Naive B cell (primary cell): ENCODE measurements at places on chromosomes 1 and 21. TPM values are rescaled to one million over a fixed set of nuclear protein-coding genes. Genes with fewer than 3 reads are reported as not detected.

GRCh38 chr1:116904791-116905320 is 4.9 kb upstream of the PTGFRN start:
- H3K36me3 ChIP-seq, result no peaks in the 10 kb centered on the region
- H3K27me3 ChIP-seq, result peaks cover 50% of the 10 kb centered on the region
- H3K27ac ChIP-seq, result no peak overlapping the region
- H3K4me1 ChIP-seq, result peaks cover 6% of the 10 kb centered on the region
- no peak overlapping the region for H3K4me3 ChIP-seq

DNA sequence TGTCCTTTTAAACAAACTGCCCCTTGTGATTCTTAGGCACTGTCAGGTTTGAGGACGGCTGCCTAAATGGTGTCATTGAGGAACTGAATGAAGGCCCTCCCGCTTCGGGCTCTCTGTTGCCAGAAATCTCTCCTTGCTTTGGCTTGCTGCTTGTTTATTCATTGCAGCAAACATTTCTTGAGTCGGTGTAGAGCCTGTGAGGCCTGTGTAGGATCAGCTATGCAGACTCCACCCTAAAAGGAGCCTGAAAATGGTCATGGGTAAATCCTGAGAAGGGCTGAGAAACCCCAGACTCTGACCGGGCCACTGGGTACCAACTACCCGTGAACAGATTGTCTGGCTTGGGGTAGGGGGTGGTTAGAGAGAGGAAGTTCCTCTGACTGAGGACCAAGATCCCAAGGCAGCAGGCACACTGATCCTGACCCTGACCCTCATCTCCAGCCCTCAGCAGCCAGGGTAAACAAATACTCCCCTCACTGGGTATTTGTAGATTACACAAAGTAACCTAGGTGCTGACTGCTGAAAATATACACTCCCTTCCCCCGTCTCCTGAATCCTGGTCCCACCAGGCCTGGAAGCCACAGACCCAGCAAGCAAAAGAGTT is 3.1 kb downstream of the IL6R start:
- H3K27me3 ChIP-seq, result no peaks in the 10 kb centered on the region
- peak overlapping the region; percentile 93 for H3K4me3 ChIP-seq
- peaks cover 64% of the 10 kb centered on the region for H3K4me1 ChIP-seq

DNA sequence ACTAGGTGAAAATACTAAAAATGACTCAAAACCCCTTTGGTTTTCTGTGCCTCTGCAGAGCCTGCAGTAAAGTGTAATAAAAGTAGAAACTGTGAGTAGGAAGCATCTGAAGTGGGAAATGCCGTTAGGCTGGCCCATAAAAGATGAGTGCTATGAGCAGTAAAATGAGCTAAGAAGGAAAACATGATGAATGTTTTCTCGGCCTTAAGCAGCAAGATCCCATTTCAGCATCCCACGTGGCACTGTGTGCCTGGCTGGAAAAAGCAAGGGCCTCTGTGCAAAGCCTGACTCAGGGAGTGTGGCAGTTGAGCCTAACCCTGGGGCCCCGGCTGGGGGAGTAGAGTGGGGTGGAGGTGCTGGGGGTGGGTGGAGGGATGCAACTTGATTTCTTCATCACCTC is 109.5 kb downstream of the TBX15 start:
- H3K27ac ChIP-seq, result no peak overlapping the region
- H3K4me1 ChIP-seq, result no peaks in the 10 kb centered on the region
- H3K36me3 ChIP-seq, result no peaks in the 10 kb centered on the region
- peaks cover under 1% of the 10 kb centered on the region for H3K27me3 ChIP-seq
- no peak overlapping the region for H3K4me3 ChIP-seq

- no peak for DNase-seq
- no peaks in the 10 kb centered on the region for H3K4me1 ChIP-seq
- no peak overlapping the region for H3K27ac ChIP-seq
Measured at GRCh38 chr1:56496158-56496557, 83.2 kb downstream of the PLPP3 start.

GRCh38 chr1:182603646-182604174 is 479 bp downstream of the RGS16 start:
- H3K4me1 ChIP-seq, result peaks cover 25% of the 10 kb centered on the region
- H3K27ac ChIP-seq, result peak overlapping the region; percentile 76
- peak overlapping the region; percentile 88 for H3K4me3 ChIP-seq
- no peaks in the 10 kb centered on the region for H3K27me3 ChIP-seq
- DNase-seq, result no peak
- no peaks in the 10 kb centered on the region for H3K36me3 ChIP-seq

DNA sequence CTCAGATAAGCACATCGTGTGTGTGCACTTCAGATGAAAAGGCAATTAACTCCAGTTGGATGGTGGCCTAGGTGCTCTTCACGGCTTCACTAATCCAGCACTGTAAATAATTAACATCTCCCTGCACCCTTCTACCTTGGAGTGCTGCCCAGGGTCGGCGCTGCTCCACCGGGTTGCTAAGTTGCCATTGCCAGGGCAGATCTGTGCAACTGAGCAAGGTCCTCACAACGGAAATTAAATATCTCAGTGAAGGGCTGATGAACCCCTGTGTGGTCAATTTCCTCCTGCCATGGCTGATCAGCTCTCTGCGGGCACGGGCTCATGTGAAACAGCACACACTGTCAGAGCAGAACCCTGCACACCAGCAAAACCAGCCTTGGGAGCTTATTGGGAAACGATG is 63.2 kb downstream of the SYDE2 start:
- no peak for DNase-seq
- no peaks in the 10 kb centered on the region for H3K36me3 ChIP-seq
- H3K4me3 ChIP-seq, result no peak overlapping the region
- no peak overlapping the region for H3K27ac ChIP-seq
- H3K27me3 ChIP-seq, result peaks cover 7% of the 10 kb centered on the region
- H3K4me1 ChIP-seq, result no peaks in the 10 kb centered on the region

DNA sequence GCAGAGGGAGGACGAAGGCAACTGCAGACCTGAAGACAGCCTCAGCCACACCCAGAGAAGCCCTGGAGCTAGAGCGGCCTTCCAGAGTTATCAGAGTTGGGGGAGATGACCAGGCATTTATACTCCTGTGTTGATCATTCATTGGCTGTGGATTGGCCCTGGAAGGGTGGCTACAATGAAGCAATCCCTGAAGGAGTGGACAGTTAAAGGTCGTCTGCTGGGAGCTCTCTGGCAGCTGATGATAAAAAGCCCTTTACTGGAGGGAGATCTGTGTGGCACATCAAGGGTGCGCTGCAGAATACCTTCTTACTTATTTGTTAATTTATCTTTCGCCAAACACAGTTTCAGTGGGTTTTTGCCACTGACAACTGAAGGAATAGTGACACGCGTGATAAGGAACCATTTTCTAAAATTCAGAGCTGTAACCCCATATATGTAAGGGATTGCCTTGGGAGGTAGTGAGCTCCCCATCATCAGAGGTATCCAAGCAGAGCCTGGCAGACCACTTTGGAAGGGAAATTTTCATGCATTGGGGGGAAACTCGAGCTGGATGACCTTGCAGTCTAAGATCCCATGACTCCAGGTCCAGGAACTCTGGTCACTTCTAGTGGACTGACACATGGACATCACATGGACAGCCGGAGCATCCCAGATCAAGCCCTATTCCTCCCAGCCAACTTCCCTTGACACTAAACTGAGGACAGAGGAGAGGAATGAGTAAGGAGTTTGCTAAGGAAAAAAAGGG is 126.4 kb upstream of the GADD45A start:
- no peak overlapping the region for H3K27ac ChIP-seq
- H3K4me1 ChIP-seq, result no peaks in the 10 kb centered on the region
- H3K27me3 ChIP-seq, result peaks cover 9% of the 10 kb centered on the region

DNA sequence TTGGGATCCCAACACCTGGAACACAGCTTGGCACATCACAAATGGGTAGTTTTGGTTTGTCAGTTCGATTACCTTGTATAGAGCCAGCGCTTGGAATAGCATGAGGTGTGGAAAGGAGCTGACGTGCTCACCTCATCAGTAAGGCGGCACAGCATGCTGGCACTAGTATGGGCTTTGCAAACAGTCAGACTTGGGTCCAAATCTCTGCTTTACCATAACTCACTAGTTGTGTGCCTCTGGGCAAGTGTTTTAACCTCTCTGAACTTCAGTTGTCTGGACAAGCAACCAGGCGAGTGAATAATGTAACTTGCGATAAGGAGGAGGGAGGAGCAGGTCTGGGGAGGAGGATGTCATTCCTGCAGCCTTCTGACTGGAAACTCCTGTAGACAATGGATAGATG is 26.3 kb upstream of the NEK2 start:
- peaks cover 18% of the 10 kb centered on the region for H3K4me1 ChIP-seq
- H3K27me3 ChIP-seq, result peaks cover 22% of the 10 kb centered on the region
- no peak overlapping the region for H3K27ac ChIP-seq

GRCh38 chr1:192939440-192939839 is 119.7 kb downstream of the UCHL5 start:
- H3K27me3 ChIP-seq, result no peaks in the 10 kb centered on the region
- no peaks in the 10 kb centered on the region for H3K4me1 ChIP-seq
- H3K4me3 ChIP-seq, result no peak overlapping the region
- H3K36me3 ChIP-seq, result peaks cover 5% of the 10 kb centered on the region

- H3K27me3 ChIP-seq, result no peaks in the 10 kb centered on the region
- H3K4me3 ChIP-seq, result no peak overlapping the region
- DNase-seq, result no peak
- H3K4me1 ChIP-seq, result no peaks in the 10 kb centered on the region
- H3K36me3 ChIP-seq, result no peaks in the 10 kb centered on the region
Measured at GRCh38 chr1:208374391-208374941, 130.3 kb upstream of the PLXNA2 start.

DNA sequence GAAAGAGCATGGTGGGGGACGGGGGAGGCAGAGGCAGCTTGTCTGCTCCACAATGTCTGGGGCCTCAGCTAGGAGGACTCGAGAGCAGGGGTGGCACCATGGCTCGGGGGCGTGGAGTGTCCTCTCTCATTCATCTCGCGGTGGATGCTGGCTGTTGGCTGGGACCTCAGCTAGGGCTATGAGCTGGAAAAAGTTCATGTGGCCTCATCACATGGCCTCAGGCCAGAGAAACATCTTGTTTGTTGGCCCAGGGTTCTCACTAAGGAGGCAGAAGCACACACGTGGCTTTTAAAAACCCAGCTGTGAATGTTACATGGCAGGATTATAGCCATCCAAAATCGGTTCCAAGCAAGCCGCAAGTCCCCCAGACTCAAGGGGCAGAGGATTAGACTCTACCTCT is 6.2 kb upstream of the CENPS start:
- no peaks in the 10 kb centered on the region for H3K4me1 ChIP-seq
- H3K4me3 ChIP-seq, result no peak overlapping the region
- H3K27ac ChIP-seq, result no peak overlapping the region
- no peaks in the 10 kb centered on the region for H3K27me3 ChIP-seq

DNA sequence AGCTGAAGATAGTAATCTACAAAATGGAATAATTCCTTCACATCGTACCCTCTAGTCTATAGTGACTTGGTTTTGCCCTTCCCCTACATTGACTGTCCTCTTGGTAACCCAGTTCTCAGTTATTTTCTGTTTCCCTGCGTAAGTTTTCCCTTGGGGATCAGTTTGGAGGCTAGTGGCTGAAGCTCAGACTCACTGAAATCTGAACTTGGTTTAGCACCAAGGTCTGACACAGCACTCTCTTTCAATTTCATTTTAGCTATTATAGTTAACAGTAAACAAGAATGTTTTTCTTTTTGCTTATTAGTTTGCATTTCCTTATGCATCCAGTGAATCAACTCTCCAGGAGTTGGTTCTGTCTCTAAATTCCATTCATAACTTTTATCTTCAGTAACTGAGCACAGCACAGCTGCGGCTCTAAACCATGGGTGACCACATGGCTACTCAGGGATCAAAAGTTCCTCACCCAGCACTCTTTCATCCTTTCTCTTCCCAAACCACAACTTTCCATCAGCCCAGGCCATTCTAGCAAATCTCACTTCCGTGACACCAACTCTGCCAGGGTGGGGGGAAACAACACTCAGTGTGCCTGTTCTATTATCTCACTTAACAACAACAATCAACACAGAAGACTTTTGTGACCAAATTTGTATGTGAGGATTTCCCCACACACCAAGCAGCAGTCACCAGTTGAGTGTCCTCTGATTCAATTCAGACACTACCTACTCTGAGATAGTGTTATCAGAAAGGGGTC is 17.6 kb upstream of the IFI6 start:
- H3K4me1 ChIP-seq, result no peaks in the 10 kb centered on the region
- no peak overlapping the region for H3K27ac ChIP-seq
- no peak overlapping the region for H3K4me3 ChIP-seq

Gene ARID4B
- polyA plus RNA-seq, result 64.5 TPM

Gene GPR157
- 0.60 TPM for polyA plus RNA-seq

Gene PBXIP1
- polyA plus RNA-seq, result 74.6 TPM

Gene DHX9
- 107 TPM for polyA plus RNA-seq

Gene NID1
- polyA plus RNA-seq, result not detected

Gene ANXA9
- polyA plus RNA-seq, result not detected

Gene RPTN
- not detected for polyA plus RNA-seq

Gene SYDE2
- not detected for polyA plus RNA-seq

Gene SPRR2B
- polyA plus RNA-seq, result not detected

Gene RERE
- 19.0 TPM for polyA plus RNA-seq

Gene DENND2C
- polyA plus RNA-seq, result 1.3 TPM
